Fibroblast of upper back skin (primary cell): ENCODE measurements at places on chromosomes 16 and 17.

- peak; percentile 37 for DNase-seq
Measured at GRCh38 chr17:30332057-30332542, 1.8 kb downstream of the TMIGD1 start.

DNA sequence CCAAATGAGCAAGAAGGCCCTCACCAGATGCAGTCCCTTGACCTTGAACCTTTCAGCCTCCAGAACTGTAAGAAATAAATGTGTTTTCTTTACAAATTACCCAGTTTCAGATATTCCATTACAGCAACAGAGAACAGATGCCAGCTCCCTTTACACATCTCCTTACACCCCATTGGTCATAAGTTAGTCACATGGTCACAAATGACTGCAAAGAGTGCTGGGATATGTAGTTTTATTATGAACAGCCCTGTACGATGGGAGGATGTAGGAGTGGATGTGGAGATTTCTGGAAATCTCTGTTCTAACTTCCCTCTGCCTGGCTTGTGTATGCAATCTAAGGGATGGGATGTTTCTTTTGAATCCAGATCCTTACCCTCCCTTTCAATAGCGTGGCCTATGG is 13.3 kb upstream of the RPL38 start:
- peak; percentile 46 for DNase-seq

DNA sequence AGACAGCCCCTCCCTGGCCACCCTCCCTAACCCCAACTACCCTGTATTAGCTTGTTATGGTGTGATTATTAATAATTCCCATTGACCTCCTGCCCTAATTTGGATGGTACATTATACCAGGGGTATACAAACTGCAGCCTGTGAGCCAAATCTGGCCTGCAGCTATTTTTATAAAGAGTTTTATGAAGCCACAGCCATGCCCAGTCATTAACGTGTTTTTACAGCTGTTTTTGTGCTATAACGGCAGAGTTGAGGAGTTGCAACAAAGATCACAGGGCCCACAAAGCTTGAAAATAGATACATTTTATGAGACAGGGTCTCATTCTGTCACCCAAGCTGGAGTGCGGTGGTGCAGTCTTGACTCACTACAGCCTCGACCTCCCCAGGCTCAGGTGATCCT is 6.0 kb downstream of the METTL22 start:
- no peak for DNase-seq

- peak; percentile 3 for DNase-seq
Measured at GRCh38 chr16:11576427-11577289, 10.1 kb downstream of the LITAF start.

DNA sequence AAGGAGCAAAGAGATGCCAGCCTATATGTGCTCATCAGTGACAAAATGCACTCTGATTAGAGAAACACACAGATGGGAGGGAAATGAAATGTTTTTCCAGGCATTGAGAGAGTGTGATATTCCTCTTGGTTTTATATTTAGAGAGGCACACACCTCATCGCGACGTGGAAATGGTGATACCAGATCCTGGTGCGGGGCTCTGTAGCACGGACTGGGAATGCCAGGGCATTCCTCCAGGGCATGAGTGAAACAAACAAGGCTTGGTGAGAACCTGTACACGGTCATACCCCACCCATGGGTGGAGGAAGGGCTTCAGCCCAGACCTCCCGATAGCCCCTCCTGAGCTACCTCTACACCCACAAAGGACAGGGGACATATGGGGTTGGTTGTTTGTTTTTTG is 280.2 kb downstream of the C16orf95 start:
- no peak for DNase-seq

DNA sequence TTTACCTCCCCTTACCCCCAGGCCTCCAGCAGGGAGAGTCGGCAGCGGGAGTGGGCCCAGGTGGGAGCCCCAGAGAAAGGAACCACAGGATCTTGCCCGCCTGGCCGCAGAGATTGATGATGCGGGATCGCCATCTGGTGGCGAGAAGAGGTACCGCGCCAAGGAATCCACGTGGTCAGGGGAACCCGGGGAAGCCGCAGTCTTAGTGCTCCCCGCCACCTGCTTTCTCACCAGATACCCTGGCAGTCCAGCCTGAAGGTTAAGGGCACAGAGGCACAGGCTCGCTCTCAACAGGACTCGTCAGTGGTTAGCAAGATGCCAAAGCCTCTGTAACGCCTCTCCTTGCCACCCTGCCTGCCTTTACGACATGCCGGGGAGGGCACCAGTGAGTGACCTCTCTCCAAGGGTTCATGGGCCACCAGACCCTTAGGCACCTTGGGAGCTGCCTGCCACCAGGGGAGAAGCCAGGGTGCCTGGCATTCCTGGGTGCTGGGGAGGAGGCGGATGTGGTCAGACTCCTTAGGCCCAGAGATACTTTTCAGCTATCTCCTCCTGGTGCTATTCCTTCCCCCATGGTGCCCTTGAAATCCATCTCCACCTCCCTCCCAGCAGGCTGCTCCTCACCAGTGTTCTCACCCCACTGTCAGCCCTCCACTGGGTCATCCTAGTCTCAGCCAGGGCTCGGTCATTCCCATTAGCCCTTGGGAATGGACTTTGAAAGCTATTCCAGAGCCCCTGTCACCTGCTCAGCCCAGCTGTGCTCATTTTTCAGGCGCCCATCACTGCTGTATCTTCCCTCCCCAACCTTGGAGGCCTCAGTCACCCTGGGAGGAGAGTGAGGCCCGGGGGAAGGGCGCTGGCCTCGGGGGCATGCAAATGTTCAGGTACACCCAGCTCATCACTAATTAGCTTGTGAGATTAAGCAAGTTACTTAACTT is 5.5 kb upstream of the RHBDF2 start:
- DNase-seq = peak; percentile 61

DNA sequence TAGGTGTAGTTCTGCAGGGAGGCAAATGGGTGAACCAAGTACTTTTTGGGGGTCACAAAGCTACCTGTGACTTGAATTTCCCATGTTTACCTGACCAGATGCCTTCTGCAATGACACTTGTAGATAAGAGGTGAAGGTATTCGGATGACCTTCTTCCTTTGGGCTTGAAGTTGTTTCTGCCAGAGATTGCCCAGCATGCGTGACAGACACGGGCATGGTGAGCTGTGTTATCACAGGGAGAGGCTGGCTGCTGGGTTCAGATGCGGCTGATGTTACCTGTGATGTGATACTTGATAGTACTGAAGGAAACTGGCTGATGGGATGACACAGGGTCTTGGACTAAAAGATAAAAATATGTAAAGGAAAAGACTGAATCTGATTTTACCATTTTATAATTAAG is 14.1 kb downstream of the PKD1L3 start:
- DNase-seq = no peak

- DNase-seq = no peak
Measured at GRCh38 chr17:79812353-79813258, 15.7 kb upstream of the CBX8 start.

GRCh38 chr17:55420776-55421178 is 858 bp downstream of the MMD start:
- no peak for DNase-seq

- no peak for DNase-seq
Measured at GRCh38 chr17:57485916-57486881, 229.9 kb downstream of the MSI2 start.

- DNase-seq = no peak
Measured at GRCh38 chr17:44146375-44147346, 4.9 kb downstream of the HROB start.

- DNase-seq = no peak
Measured at GRCh38 chr17:22128723-22129122, 436.4 kb downstream of the KCNJ18 start.
